ENCODE measurements at places on chromosomes 4 and X.

DNA sequence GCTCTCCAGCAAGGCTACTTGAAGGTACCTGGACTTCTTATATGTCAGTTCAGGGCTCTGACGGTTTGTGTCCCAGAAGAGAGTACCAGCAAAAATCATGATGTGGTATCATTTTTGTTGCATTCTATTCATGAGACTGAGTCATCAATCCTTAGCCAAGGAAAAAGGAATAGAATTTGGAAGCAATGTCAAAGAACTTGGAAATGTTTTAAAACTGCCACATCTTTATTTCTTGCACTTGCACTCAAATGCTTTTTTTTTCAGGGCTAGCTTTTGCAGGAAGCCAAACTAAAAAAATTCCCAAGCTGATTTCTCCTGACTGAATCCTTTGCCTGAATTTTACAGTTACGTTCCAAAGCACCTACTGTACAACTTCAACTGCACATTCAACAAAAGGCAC, 112.4 kb downstream of the NPFFR2 start:
- DNase-seq, result no peak

DNA sequence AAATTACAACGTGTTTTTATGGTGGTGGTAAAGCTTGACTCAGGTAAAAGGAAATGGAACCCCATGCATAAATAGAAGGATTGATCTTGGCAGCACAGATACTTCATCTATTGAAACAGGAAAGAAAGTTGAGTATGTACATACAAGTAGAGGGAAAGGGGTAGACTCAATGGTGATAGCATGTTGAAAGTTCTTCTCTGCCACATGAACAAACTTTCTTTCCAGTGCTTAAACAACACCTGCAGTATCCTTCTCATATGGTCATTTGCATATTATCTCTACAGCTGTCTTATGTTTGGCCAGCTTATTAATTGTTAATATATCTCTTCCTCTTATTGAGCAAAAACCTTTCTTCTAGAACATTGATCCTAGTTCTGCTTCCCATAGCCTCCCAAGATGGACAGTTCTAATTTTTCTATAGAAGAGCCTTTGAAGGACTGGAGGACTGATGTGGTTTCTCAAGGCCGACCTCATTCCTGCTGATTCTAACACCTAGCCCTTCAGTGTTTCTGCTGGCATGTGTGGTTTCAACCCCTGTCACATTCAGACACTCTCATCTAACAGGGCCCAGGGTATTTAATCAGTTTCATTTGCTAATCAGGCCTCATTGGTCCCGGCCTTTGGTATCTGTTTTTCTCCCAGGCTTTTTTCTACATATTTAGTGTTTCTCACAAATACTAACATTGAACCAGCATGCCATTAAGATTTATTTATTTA, 108.1 kb upstream of the SPRY1 start:
- DNase-seq, result no peak

GRCh38 chr4:73615613-73616012, 4.6 kb downstream of the RASSF6 start:
- DNase-seq, result no peak

- no peak for DNase-seq
These were observed 270.0 kb downstream of the MAPK10 start for GRCh38 chr4:86089781-86090323.
